NK-92 treated with Interleukin-12 subunit alpha and Interleukin-12 subunit beta, amount 100 ng/mL, for 24 hours (cell line): ENCODE measurements at places on chromosomes 2 and 18.

DNA sequence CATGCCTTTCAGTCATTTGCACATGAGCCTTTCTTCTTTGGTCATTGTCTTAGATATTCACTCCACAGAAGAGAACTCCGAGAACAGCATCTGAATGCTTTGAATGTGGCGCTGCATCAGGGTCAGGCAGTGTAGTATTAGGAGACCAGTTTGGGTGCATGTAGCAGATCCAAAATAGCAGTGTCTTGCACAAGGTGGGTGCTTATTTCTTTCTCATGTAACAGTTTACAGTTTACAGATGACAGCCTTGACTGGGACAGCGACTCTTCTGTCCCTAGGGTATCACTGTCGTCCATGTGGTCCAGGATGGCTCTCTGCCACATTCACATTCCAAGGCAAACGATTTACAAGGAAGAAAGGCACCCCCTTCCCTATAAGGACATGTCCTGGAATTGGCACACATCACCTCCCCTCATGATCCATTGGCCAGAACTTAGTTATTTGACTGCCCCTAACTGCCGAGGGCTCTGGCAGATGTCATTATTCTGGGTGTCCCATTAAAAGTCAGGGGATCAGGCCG is 101.0 kb downstream of the STPG4 start:
- no peak for DNase-seq

DNA sequence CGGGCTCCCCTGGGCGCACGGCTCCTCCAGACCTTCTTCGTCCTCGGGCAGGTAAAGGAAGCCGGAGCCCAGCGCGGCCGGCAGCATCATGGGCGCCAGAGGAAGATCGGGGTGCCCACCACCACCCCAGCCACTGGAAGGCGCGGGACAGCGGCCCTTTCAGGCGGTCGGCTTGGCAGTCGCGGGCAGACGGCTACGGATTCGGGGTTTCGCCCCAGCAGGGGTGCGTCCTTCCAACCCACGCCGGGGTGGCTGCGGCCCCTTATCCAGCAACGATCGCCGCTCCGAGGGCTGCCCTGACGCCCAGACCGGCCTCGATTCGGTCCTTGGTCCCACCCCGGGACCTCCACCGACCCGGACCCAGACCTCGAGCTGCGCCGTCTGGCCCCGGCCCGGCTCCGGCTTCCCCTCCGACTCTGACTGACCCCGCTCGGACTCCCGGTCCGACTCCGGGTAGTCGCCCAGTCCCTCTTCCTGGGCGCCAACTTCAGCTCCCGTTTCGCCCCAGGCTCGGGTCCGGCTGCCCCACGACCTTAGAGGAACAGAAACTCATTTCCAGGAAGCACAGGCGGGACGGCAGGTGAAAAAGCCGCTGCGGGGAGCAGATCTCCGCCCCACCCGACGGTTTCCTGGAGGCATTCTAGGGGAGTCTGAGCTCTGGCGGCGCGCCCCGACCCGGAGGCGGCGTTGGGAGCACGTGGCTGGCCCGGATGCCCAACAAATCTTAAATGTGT is 30.2 kb upstream of the SSB start:
- no peak for DNase-seq

GRCh38 chr2:203871371-203871983 is 3.9 kb downstream of the CTLA4 start:
- DNase-seq, result no peak

DNA sequence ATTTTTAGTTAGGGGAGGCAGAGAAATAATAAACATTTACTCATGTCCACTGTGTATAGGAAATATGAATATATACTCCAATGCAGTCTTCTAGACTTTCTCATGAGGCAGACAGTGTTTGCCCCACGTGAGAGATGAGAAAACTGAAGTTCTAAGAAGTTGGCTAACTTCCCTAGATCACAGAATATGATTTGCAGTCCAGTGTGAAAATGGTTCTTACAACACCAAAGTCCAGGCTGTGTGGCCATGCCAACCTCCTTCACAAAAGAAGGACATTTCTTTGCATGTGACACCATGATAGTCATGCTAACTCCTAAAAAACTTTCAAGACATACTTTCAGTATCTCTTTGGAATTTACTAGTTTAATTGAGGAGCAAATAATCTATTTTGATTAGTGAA is 143.7 kb downstream of the IRS1 start:
- no peak for DNase-seq

- DNase-seq, result no peak
These were observed 721 bp downstream of the MCEE start for GRCh38 chr2:71129114-71129901.

DNA sequence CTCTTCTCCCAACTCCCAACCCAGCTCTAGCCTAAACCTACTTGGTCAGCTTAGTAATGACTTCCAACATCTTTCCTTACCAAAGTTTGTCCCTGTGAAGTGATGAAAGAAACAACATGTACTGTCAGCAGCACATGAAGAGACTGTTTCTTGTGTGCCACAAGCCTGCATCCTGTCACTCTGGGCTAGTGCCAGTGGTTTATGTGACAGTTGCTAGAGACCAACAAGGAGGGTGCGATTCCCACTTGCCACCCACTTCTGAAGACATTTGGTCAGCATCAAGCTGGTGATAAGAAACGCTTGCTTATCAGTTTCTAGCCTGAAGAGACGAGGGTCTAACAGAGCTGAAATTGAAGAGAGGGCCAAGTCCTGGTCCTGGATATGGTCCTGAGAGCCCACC is 132.6 kb downstream of the COL4A4 start:
- no peak for DNase-seq
